ENCODE measurements at places on chromosomes 7 and 10. TPM values are rescaled to one million over a fixed set of nuclear protein-coding genes. Genes with fewer than 3 reads are reported as not detected.
A peak's percentile ranks its signal among the peaks of the same experiment; 100 is the strongest.

GRCh38 chr10:19658622-19659233 lies 157.5 kb upstream of the PLXDC2 start:
- DNase-seq = no peak
- H3K4me1 ChIP-seq = peaks cover 29% of the 10 kb centered on the region
- peak overlapping the region; percentile 78 for H3K27ac ChIP-seq

- H3K4me1 ChIP-seq = no peaks in the 10 kb centered on the region
- no peak for DNase-seq
- no peaks in the 10 kb centered on the region for H3K27me3 ChIP-seq
- no peak overlapping the region for H3K4me3 ChIP-seq
Measured at GRCh38 chr10:25902002-25902401, 32.0 kb upstream of the MYO3A start.

Gene FOXI2
- not detected for total RNA-seq

DNA sequence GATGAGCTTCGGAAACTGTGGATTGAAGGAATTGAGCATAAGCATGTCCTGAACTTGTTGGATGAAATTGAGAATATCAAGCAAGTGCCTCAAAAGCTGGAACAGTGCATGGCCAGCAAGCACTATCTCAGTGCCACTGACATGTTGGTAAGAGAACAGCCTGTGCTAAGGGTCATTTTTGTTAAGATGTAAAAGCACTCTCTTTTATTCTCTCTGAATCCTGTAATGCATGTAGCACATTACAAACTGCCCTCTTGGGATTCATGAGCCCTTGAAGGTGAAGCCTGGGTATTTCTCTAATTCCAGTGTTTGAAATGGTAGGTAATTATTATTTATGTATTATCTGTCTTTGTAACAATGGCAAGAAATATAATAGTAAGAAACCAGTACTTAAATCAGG lies 36.1 kb downstream of the EXOC4 start:
- H3K36me3 ChIP-seq = peaks cover 10% of the 10 kb centered on the region
- DNase-seq = no peak
- no peaks in the 10 kb centered on the region for H3K27me3 ChIP-seq
- no peaks in the 10 kb centered on the region for H3K4me1 ChIP-seq

- H3K36me3 ChIP-seq = no peaks in the 10 kb centered on the region
- no peak for DNase-seq
- peaks cover 11% of the 10 kb centered on the region for H3K4me1 ChIP-seq
Measured at GRCh38 chr10:25988583-25988982, 54.6 kb downstream of the MYO3A start.

Gene ZNF365
- total RNA-seq = 2.2 TPM

DNA sequence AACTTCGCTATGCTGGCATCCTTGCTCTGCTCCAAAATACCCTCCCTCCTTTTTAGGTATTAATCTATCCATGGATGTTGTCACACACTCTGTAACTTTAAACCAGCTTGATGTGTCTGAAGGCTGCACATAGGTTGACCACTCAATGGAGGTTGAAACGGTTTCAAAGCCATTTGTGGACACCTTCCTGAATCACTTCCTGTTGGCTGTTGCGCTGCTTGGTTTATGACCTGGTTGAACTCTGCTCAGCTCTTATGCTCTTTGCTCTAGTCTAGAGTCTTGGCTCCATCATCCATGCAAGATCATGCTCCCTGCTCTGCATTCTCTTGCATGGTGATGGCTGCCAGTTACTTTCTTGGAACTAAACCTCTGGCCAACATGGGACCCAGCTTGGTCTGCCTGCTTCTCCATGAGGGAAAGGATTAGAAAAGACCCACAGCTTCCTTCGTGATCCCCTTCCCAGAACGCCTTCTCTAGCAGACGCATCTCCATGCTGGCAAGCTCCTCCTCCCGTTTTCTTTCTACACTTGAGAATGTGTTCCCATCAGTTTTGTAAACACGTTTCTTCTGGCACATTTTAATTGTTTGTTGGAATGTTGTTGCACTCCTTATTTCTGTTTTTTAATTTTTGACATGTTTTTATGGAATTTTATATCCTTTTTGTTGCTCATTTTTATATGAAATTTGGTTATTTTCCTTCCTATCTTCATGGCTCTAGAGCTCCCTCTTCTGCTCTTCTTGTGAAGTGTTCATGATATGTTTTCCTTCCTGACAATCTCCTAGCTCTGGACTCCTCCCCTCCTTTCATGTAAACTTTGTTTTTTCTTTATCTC lies 149.8 kb downstream of the XPNPEP1 start:
- no peak overlapping the region for H3K27ac ChIP-seq
- no peak overlapping the region for H3K4me3 ChIP-seq
- no peaks in the 10 kb centered on the region for H3K27me3 ChIP-seq
- H3K4me1 ChIP-seq = peaks cover 21% of the 10 kb centered on the region

DNA sequence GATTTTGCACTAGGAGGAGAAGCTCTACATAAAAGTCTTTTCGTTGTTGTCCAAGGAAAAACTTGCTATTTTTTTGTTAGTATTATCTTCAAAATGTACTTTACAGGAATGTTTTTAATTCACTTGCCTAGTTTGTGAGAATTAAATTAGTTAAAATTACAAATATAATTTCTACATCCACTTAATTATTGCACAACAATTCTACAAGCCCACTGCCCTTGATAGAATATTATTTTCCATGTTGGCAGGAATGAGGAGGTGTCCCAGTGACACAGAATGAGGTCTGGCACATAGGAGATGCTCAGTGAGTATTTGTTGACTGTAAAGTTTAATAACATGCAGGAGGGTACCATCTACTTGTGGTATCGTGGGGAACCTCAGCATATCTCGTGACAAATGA lies 255.4 kb downstream of the SDHAF3 start:
- no peak overlapping the region for H3K27ac ChIP-seq
- H3K4me3 ChIP-seq = no peak overlapping the region
- DNase-seq = no peak
- H3K27me3 ChIP-seq = no peaks in the 10 kb centered on the region
- H3K4me1 ChIP-seq = no peaks in the 10 kb centered on the region
- no peaks in the 10 kb centered on the region for H3K36me3 ChIP-seq

Gene OIT3
- total RNA-seq = not detected

DNA sequence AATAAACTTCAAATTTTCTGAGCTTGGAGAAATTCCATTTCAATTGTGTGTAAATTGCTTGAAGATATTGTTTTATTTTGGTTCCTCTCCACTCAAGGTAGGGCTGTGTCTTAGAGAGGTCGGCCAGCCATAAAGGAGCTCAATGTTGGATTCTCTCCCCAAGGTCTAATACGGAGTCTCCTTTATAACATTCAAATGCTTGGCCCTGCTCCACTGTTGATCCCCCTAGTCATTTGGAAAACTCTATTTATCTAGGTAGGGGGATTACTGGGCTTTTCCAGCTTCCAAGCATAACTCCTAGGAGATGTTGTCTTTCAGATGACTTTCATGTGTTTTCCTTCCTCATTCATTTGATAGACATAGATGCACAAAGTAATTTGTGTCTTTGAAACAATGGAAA lies 170.9 kb downstream of the LRMDA start:
- H3K36me3 ChIP-seq = no peaks in the 10 kb centered on the region
- H3K27me3 ChIP-seq = no peaks in the 10 kb centered on the region
- H3K4me3 ChIP-seq = no peak overlapping the region

GRCh38 chr7:110881721-110882120 lies 209.2 kb upstream of the LRRN3 start:
- H3K27ac ChIP-seq = no peak overlapping the region
- no peak overlapping the region for H3K4me3 ChIP-seq
- peaks cover 4% of the 10 kb centered on the region for H3K4me1 ChIP-seq
- DNase-seq = no peak
- no peaks in the 10 kb centered on the region for H3K36me3 ChIP-seq
- no peaks in the 10 kb centered on the region for H3K27me3 ChIP-seq

GRCh38 chr7:157964016-157964415 lies 623.6 kb downstream of the PTPRN2 start:
- H3K4me3 ChIP-seq = no peak overlapping the region
- no peaks in the 10 kb centered on the region for H3K4me1 ChIP-seq
- no peaks in the 10 kb centered on the region for H3K27me3 ChIP-seq
- H3K36me3 ChIP-seq = no peaks in the 10 kb centered on the region
- no peak overlapping the region for H3K27ac ChIP-seq

DNA sequence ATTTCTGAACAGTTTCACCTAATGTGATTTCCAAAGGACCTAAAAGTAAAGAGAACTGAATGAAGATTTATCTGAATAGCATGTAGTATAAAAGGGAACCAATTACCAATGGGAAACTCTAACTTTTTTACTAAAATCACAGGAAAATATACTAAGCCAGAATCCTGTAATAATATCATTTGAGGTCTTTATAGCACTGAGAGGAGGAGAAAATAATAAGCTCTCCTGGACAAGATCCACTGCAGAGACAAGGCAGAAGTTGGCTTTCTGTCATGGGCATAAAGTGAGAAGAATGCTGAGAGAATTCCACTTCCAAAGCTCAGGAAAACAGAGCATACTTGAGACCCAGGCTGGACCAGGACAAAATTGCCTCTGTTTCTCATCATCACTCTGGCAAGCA lies 1131.4 kb downstream of the SORCS1 start:
- no peaks in the 10 kb centered on the region for H3K36me3 ChIP-seq
- H3K4me3 ChIP-seq = no peak overlapping the region
- no peak for DNase-seq
- H3K27me3 ChIP-seq = no peaks in the 10 kb centered on the region

Gene ZDHHC16
- total RNA-seq = 23.4 TPM

- peaks cover 7% of the 10 kb centered on the region for H3K36me3 ChIP-seq
- peak overlapping the region; percentile 100 for H3K27ac ChIP-seq
- no peaks in the 10 kb centered on the region for H3K27me3 ChIP-seq
- no peak for DNase-seq
- H3K4me1 ChIP-seq = peaks cover 35% of the 10 kb centered on the region
Measured at GRCh38 chr7:516606-517456, 2.8 kb downstream of the PDGFA start.

DNA sequence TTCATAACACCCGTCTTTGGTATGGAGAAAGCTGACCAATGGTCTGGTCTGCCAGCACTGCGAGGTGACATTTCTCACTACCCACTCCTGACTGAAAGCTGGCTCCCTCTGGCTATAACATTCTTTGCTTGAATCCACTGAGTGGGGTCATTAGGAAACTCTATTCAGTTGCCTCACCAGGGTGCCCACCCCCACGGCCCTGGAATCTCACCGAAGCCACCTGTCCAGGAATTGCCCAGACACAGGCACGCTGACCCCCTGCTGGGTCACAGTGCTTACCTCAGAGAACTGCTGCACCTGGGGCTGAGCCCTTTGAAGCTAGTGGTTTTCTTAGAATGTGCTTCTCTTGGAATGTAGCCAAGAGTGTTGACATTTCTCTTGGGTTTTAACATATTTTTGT lies 28.6 kb downstream of the HECW1 start:
- no peak overlapping the region for H3K27ac ChIP-seq
- DNase-seq = no peak
- no peak overlapping the region for H3K4me3 ChIP-seq
- H3K27me3 ChIP-seq = no peaks in the 10 kb centered on the region
- H3K36me3 ChIP-seq = no peaks in the 10 kb centered on the region

GRCh38 chr7:35356495-35356894 lies 102.6 kb upstream of the TBX20 start:
- no peaks in the 10 kb centered on the region for H3K36me3 ChIP-seq
- H3K27me3 ChIP-seq = no peaks in the 10 kb centered on the region
- H3K4me1 ChIP-seq = no peaks in the 10 kb centered on the region
- H3K4me3 ChIP-seq = no peak overlapping the region

Gene PODXL
- total RNA-seq = 50.8 TPM

Gene CAV1
- total RNA-seq = 210 TPM

DNA sequence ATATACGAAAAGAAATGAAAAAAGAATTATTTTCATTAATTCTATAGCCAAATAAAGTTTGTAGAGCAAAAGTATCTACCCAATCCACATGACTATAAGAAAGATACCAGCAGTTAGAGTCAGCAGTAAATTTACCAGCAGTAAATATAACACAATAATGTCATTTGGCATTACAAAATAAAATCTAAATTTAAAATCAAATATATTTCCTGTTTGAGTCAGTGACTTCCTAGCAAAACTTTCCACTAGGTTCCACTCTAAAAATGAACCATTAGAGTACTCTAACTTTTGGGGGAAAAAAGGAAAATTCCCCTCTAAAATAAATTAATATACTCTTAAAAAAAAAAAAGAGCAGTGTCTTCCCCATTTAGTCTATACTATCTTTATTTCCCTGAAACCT lies 144.8 kb downstream of the CPEB3 start:
- peak overlapping the region; percentile 36 for H3K4me3 ChIP-seq
- no peaks in the 10 kb centered on the region for H3K27me3 ChIP-seq
- peak overlapping the region; percentile 79 for H3K27ac ChIP-seq

Gene FGFR2
- total RNA-seq = 7.2 TPM

DNA sequence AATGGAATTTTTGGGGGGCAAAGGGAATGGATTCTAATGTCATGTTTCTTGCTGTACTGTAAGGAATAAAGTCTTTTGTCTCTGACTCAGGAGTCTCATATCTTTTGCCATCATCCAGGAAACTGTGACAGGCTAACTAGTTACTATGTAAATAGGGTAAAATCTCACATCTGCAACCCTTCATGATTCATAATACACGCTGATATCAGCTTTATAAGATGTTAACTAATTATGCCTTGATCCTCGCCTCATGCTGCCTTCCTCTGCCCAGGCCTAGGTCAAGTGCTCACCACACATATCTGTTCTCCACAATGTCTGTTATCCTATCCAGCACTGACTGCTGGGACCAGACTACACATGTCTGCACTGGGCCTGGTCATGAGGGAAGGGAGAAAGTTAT lies 81.3 kb upstream of the CXCL12 start:
- H3K4me3 ChIP-seq = no peak overlapping the region
- H3K27me3 ChIP-seq = no peaks in the 10 kb centered on the region
- no peaks in the 10 kb centered on the region for H3K36me3 ChIP-seq
- no peak overlapping the region for H3K27ac ChIP-seq

Gene PTTG1IP2
- not detected for total RNA-seq

DNA sequence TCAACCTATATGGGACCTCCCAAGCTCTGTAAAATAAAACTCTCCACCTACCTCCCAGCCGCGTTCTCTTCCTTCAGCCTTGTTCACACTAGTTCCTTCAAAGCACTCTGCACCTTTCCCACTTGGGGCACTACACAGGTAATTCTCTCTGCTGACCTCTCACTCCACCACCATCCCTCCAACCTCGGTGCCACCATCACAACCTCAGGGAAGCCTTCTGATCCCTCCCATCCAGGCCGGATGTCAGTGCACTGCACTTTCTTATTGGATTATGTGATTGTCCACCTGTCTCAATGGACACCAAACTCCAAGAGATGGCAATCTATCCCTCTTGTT lies 7.0 kb downstream of the LARP4B start:
- H3K4me1 ChIP-seq = peaks cover 16% of the 10 kb centered on the region
- no peak overlapping the region for H3K27ac ChIP-seq
- H3K36me3 ChIP-seq = no peaks in the 10 kb centered on the region
- DNase-seq = no peak
- H3K4me3 ChIP-seq = no peak overlapping the region

Gene SNX10
- 5.6 TPM for total RNA-seq

- H3K36me3 ChIP-seq = no peaks in the 10 kb centered on the region
- no peaks in the 10 kb centered on the region for H3K4me1 ChIP-seq
- H3K27me3 ChIP-seq = no peaks in the 10 kb centered on the region
- no peak for DNase-seq
- no peak overlapping the region for H3K27ac ChIP-seq
Measured at GRCh38 chr7:145511004-145511403, 605.6 kb upstream of the CNTNAP2 start.

Data from thoracic aorta (tissue), 2 donors.